Stimulated activated CD4-positive, alpha-beta T cell treated with anti-CD3 and anti-CD28 coated beads, Interleukin-4, amount 100 ng/mL, for 48 hours (primary cell): ENCODE measurements at places on chromosomes 5 and 9.

- no peak for DNase-seq
Observed at GRCh38 chr5:176612008-176612407, 2.1 kb upstream of the GPRIN1 start.

GRCh38 chr5:643811-644271 lies 31.7 kb downstream of the CEP72 start:
- no peak for DNase-seq

GRCh38 chr5:9173281-9174048 lies 372.4 kb downstream of the SEMA5A start:
- DNase-seq, result no peak

- no peak for DNase-seq
Observed at GRCh38 chr9:95037789-95038521, 279.6 kb downstream of the FANCC start.

- DNase-seq, result no peak
Observed at GRCh38 chr9:124906966-124907365, 33.9 kb downstream of the GOLGA1 start.

DNA sequence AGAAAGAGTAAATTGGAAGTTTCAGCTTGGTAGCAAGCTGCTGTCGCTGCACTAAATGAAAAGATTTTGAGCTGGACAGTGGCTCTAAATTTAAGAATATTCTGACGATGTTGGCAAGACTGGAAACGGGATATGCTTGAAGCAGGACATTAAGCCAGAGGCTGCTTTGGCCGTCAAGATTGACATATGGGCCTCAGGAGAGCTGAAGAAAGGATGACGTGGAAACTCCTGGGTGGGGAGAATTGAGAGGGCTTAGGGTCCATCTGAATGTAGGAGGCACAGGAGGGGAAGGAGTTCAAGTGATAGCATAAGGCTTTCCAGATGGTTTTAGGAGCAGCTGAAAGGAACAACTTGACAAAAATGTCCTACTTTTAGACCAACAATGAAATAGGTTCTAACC lies 108.9 kb downstream of the PAPPA start:
- no peak for DNase-seq

DNA sequence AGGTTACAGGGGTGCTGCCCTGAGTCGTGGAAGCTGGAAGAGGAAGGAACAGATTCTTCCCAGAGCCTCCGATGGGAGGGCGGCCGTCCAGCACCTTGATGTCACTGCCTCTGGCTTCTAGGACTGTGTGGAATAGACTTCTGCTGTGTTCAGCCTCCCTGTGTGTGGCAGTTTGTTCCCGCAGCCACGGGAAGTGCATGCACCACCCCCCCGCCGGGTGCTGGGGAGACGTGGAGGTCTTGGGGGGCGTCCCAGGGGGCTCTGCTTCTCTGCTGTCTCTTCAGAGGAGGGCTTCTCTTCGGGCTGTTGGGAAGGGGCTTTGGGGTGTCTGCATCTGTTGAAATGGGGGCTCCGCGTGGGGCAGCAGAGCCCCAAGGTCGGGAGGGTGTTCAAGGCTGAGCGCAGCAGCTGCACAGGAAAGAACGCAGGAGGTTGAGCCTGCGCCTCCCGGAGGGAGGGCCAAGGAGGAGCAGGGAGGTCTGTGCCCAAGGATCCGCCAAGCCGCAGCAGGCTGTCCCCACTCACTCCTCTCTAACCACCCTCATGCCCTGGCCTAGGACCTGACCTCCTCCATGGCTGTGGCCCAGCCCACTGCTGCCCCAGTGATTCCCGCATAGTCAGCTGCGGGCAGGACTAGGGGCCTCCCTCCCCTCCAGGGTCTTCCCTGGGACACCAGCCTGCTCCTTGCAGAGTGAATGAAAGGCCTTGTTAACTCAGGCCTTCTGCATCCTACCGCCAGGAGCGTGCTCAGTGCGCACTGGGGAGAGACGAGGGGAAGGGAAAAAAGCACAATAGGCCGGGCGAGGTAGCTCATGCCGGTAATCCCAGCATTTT lies 45.0 kb downstream of the ROPN1L start:
- DNase-seq, result no peak

DNA sequence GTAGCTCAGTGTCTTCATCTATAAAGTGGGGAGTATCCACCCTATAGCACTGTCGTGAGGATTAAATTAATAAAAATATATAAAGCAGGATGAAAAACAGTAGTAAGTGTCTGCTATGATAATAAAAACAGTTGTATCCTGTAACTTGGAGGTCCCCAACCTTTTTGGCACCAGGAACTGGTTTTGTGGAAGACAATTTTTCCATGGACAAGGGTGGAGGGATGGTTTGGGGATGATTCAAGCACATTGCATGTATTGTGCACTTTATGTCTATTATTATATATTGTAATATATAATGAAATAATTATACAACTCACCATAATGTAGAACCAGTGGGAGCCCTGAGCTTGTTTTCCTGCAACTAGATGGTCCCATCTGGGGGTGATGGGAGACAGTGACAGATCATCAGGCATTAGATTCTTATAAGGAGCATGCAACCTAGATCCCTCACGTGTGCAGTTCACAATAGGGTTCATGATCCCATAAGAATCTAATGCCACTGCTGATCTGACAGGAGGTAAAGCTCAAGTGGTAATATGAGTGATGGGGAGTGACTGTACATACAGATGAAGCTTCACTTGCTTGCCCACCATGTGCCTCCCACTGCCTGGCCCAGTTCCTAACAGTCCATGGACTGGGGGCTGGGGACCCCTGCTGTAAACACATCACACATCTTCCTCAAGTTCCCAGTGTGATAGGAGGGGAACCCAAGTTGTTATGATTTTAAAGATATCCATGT lies 177.4 kb upstream of the DAPK1 start:
- no peak for DNase-seq

- DNase-seq, result no peak
Observed at GRCh38 chr5:178477802-178478201, 112.4 kb downstream of the COL23A1 start.

GRCh38 chr9:22119522-22120158 lies 110.5 kb upstream of the CDKN2B start:
- no peak for DNase-seq

GRCh38 chr9:133341369-133342068 lies 5.5 kb upstream of the SURF6 start:
- DNase-seq, result no peak

GRCh38 chr9:94685359-94685758 lies 41.1 kb upstream of the AOPEP start:
- DNase-seq, result no peak

DNA sequence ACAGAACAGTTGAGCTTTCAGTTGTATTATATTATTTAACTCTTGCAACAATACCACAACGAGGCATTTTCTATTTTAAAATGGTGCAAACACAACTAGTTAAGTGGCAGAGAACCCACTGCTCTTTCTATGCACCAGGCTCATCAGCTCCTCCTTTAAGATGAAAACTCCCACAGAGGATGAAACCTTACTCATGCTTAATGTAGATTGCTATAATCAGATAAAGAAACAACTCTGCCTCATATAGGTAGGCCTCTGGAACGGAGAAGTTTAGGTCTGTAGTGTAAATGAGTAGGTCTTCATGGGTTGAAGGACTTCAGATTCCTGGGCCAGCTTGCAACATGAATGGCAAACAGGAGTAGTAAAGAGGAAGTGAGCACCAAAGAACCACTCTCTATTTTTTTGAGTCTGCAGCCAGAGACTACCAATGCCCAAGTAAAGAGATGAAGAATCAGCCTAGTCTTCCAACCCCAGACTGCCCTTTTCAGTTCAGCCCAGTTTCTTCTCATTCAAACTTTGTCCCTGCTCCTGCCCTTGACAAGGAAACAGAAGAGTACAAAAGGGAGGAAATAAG lies 33.9 kb downstream of the HACD4 start:
- DNase-seq, result no peak

GRCh38 chr5:59795141-59795540 lies 98.4 kb downstream of the PDE4D start:
- no peak for DNase-seq

DNA sequence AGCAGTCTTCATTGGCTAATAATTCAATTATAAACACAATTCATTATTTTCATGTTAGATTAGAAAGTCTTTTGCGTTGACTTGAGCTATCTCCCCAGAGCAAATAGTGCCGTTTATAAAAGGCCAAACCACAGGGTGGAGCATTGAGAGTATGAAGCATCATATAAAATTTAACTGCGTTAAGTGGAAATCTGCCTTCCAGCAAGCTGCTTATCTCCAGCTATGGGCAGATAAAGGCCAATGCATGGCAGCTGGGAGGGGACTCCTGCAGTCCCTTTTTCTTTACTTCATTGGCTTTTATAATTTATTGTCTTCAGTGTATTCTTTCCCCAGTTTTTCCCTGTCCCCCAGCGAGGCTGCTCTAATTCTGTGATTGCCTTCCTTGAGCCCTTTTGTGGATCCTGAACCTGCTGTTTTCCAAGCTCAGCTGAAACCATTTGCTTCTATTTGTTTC lies 113.7 kb downstream of the TMEM232 start:
- DNase-seq, result no peak

- DNase-seq, result no peak
Observed at GRCh38 chr5:57937501-57938173, 455.0 kb upstream of the ACTBL2 start.

DNA sequence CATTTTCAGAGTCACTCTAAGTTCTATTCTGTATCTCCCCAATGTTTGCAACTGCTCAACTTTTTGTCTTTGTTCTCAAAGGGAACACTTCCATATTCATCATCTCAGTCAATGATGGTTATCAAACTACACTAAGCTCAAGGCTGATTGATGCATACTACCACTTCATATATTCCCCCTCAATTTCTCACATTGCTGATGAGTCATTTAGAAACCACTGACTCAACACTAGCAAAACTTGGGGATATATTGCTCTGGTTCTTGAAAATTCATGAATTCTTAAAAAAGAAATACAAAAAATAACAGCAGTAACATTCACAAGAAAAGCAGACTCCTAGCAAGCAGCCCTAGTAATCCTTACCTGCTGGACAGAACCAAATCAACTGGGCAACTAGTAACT lies 52.2 kb downstream of the ABHD17B start:
- DNase-seq, result no peak

- DNase-seq, result no peak
Observed at GRCh38 chr5:178427576-178428197, 162.5 kb downstream of the COL23A1 start.

GRCh38 chr5:160477266-160477970 lies 55.8 kb downstream of the PTTG1 start:
- DNase-seq, result no peak

DNA sequence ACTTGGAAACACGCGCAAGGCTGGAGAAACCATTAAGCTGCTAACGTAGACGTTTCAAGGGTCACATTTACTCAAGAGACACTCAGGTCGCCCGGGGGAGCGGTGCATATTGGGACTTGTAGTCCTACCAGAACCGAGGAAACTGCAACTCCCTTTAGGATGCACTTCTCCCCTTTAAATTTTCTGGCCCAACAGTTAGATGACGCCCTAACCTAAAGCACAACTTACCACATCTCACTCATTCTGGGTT lies 384 bp upstream of the DMXL1 start:
- DNase-seq, result peak; percentile 69

- DNase-seq, result no peak
Observed at GRCh38 chr9:135329571-135330306, 149.8 kb upstream of the PPP1R26 start.

- no peak for DNase-seq
Observed at GRCh38 chr5:61254969-61255555, 77.0 kb upstream of the ZSWIM6 start.

- DNase-seq, result no peak
Observed at GRCh38 chr9:546797-547223, 294.7 kb upstream of the DMRT1 start.

DNA sequence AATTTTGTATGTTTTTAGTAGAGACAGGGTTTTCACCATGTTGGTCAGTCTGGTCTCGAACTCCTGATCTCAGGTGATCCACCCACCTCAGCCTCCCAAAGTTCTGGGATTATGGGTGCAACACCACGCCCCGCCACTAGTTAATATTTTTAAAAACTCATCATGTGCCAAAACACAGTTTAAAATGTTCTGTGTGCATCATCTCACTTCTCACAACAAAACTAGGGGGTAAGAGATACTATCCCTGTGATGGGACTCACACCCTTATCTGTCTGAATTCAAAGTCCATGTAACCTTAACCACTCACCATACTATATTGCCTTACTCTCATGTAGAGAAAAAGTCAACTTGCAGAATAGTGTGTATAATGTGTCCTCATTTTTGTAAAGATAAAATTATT lies 2.6 kb downstream of the PKD2L2 start:
- DNase-seq, result no peak

GRCh38 chr5:158940977-158941376 lies 158.7 kb downstream of the EBF1 start:
- no peak for DNase-seq

GRCh38 chr5:74295676-74296075 lies 344.9 kb downstream of the ENC1 start:
- no peak for DNase-seq

- no peak for DNase-seq
Observed at GRCh38 chr9:100761276-100761802, 183.5 kb downstream of the CAVIN4 start.

DNA sequence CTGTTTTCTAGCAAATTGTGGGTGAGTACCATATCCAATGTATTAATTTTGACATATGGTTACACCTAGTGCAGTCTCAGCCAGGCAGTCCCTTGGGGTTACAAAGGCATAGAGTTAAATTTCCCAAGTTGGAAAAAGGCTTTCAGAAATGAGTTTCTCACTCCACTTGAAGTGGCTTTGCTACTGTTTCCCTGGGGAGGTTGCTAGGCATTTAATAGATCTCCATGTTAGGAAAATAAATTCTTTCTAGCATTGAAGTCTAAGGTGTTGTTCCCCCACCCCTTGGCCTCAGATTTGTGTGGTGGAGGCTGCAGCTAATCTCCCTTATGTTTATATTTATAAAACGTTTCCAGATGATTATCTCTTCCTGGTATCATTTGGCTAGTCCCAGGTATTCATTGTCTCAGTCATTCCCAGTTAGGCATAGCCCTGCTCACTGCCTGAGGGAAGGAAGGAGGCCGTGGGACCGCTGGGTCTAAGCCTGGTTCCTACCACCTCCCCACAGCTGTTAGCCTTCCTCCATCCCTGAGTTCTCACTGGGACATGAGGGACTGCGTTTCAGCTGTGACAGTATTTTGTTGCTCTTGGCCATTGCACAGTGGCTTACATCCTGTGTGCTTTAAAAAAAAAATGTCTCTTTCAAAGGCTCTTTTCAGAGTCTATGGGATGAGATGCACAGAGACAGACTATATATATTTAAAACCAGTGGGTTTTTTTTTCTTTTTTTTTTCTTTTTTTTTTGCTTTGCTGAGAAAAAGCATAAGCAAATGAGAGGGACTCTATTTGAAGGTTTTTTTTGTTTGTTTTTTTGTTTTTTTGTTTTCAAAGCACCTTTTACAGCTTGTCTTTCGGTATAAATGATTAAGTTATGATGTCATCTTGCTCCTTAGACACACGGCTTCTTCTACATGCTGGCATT lies 121.5 kb downstream of the MAST4 start:
- DNase-seq, result no peak

DNA sequence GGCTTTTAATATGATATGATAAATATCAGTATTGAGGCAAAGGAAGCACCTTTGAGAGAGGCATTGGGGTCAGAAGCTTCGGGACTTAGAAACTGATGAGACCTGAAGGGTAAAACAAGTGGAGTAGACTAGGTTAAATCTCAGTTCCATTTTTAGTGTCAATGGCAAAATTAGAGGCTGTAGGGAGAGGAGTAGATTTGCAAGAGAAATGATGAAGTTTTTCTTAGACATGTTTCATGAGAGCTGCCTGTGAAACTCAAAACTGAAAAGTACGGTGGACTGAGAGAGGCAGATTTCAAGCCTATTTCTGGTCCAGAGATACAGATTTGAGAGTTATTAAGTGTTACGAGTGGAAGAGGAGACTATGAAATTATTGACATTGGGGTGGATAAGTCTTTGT lies 278.5 kb downstream of the TAF11L14 start:
- no peak for DNase-seq
